NCI-H460 (cell line): ENCODE measurements at places on chromosomes 4 and X. TPM values are rescaled to one million over a fixed set of nuclear protein-coding genes. Genes with fewer than 3 reads are reported as not detected.

The TNIP3 gene
- total RNA-seq: 1.1 and 4.2 TPM in 2 replicates

The RNF128 gene
- 0.12 TPM in 1 of 2 replicates, not detected in the other for total RNA-seq

- DNase-seq: no peak
Measured at GRCh38 chr4:55732864-55733263, 86.7 kb upstream of the EXOC1L start.

DNA sequence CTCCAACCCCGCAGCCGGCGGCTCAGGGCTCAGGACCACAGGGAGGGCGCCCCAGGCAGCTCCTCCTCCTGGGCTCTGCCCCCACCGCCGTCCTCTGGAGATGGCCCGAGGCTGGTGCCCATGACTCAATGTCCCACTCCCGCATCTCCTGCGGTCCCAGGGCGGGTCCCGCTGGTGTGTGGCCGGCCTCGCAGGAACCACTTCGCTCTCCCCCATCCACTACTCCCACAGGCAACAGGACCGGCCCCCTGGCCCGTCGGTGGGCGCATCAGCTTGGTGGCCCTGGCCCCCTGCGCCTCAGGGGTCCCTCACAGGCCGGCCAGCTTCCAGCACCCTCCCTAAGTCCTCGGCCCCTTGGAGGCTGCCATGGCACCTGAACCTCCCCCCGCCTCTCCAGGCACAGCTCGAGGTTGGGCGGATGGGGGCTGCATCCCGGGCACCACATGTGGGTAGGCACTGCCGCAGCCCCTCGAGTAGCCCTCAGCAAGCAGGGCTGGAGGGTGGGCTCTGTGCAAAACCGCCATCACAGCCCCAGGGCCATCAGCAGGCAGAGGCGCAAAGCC is 22.8 kb upstream of the SPON2 start:
- DNase-seq: no peak

DNA sequence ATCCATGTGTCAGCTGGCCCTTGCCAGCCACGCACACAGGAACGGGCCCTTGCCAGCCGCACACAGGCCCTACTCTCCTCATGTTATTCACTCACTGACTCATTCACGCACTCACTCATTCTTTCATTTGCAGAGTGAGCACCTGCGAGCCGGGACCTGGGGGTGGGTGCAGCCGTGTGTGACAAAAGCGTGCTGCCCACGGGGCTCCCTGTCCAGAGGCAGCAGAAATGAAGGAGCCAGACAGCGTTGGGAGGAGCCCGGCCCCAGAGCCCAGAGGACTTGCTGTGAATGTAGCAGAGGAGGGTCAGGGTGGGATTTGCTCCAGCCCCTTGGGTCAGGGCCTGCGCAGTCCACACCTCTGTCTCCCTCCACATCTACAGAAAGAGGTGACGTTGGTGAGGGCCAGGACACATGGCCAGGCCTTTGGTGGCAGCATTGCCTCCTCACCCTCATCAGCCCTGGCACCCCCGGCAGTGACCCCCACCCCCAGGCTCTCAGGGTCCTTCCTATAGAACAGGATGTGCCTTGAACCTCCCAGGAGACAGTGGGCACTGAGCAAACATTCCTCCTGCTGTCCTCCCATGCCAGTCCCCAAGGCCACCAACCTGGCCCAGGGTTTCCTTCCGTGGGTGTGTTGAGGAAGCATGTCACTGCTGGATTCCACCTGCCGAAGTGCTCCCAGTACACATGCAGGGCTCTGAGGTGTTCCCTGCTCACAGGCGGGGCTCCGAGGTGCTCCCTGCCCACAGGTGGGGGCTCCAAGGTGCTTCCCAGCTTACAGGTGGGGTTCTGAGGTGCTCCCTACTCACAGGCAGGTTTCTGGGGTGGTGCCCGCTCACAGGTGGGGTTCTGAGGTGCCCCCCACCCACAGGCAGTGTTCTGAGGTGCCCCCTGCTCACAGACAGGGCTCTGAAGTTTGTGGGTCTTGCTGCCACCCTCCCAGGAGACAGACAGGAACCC is 105.7 kb downstream of the HMX1 start:
- DNase-seq: no peak

DNA sequence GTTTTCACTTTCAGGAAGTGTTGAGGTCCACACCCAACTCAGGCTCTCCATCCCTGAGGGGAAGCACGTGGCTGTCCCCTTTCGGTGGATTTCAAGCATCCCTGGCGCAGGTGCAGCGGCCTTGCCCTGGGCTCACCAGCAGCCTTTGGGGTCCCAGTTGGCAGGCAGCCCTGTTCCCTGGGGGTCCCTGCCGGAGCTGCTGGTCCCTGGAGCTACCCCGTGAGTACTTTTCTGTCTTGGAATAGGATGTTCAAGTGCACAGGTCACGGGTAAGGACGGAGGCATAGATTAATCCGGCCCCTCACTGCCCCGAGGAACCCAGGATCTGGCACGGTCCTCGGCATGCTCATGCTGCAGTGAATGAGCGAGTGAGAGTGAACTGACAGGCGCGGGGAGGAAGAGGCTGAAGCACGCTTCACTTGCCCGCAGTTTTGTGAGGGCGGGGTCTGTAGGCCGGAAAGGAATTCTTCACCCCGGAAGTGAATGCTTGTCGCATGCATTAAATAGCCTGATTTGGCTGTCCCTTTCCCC is 117.2 kb upstream of the FAT1 start:
- DNase-seq: no peak

- no peak for DNase-seq
Measured at GRCh38 chr4:7854697-7855370, 84.8 kb downstream of the AFAP1 start.

- no peak for DNase-seq
Measured at GRCh38 chr4:65805936-65806335, 135.6 kb upstream of the EPHA5 start.

GRCh38 chr4:109164011-109164410 is 138.4 kb downstream of the COL25A1 start:
- no peak for DNase-seq

The COL25A1 gene
- 0.02 TPM in 1 of 2 replicates, not detected in the other for total RNA-seq

GRCh38 chrX:114787061-114787460 is 203.2 kb downstream of the HTR2C start:
- no peak for DNase-seq

DNA sequence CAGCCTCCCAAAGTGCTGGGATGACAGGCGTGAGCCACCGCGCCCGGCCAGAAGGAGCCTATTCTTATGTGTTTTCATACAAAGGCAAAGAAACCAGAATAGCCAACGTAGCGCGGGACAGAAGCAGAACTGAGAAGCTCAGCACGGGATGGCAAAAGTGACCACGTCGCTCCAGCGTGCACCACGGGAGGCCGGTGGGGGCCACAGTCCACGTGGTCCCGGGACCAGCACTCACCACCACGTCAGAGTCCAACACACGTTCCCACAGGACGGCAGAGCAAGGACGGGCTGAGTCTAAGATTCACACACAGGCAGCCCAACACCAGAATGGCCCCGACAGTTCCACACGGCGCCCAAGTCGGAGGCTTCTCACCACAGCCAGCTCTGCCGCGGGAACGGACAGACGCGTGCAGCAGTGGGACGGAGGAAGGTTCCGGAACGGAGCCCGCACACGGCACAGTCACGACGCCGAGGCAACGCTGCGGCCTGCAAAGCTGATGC is 18.8 kb upstream of the GTPBP6 start:
- no peak for DNase-seq

GRCh38 chrX:18406531-18407266 is 18.7 kb upstream of the CDKL5 start:
- no peak for DNase-seq

DNA sequence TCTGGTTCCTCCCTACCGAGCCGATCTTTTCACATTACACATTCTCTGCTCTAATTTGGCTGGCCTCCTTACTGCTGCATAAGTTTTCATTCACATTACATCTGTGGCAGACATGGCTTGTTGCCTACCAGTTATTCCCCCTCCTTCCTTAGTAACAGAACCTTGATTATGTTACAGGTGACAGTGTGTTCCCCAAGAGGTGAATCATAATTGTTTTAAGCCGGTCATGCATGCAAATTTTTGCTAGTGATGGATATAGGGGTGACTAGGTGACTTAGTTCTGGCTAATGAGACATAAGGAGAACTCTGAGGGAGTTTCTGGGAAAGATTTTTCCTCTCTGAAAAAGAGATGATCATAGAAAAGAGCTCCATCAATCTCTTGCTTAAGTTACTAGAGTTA is 8.4 kb upstream of the LAMP2 start:
- no peak for DNase-seq

DNA sequence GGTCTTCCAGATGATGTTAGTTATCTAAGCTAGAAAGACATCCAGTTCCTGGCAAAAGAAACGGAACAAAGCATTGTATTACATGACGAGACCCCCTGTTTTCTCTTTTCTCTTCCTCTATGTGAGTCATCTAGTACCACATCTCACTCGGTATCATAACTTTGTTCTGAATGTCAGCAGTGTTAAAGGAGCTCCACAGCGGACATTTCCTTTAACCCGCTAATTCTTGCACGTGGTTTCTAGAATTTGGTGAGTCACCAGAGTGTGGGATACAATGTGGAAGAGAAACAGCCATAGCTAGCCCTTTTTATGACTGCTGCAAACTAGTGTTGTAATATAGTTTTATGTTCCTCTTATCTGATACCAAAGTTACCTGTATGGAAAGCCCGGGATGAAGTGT is 243.7 kb downstream of the TENM3 start:
- DNase-seq: no peak

GRCh38 chrX:39336671-39337311 is 535.5 kb downstream of the MID1IP1 start:
- DNase-seq: no peak

DNA sequence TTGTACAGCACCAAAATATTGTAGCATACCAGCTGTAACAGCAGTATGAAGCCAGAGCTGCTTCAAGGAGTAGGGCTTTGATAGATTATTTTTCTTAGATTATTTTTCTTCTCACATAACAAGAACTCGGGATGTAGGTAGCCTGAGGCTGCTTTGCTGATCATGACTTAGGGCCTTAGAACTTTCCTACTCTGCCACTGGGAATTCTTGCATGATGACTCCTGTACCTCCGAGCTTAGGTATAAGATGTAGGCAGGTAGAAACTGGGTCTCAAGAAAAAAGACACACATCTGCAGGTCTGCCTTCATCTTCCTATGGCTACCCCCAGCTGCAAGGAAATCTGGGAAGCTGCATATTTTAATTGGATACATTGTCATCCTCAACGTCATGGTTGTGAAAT is 115.9 kb upstream of the PNPLA4 start:
- no peak for DNase-seq

The SLC2A9 gene
- total RNA-seq: not detected in 2 replicates

The PDGFRA gene
- 0.05 TPM in 1 of 2 replicates, not detected in the other for total RNA-seq

DNA sequence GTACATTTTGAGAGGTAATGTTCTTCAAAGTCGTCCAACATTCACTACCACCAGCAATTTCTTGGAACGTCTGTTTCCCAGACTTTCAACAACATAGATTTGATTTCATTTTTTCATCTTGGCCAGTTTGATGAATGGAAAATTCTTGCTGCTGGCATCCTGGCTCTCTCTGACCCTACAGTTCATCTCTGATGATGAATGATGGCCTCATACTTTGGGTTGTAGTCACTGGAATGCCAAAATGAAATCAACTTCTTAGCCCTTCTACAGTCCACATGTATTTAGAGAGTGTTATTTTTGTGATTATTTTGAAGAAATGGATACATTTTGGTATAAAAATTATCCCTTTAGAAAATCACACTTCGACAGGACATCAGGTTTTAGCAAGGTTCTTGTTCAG is 8.8 kb downstream of the CHST7 start:
- DNase-seq: no peak

DNA sequence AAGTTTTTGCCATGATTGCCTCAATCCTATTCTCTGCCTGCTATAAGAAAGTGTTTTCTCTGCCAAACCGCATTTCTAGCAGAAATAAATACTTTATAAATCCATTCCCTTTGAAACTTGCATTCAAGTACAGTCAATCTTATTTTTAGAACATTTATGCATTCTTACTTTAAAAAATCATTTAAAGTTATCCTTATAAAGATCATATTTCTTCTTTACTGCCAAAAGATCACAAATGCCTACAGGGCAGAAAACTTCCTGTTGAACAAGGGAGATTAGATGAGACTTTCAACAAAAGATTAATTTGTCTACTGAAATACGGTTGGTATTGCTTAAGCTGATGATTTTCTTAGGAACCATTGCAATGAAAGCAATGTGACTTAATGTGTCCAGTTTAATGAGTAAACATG is 207.2 kb upstream of the SLIT2 start:
- no peak for DNase-seq

The CCKAR gene
- total RNA-seq: not detected in 2 replicates

DNA sequence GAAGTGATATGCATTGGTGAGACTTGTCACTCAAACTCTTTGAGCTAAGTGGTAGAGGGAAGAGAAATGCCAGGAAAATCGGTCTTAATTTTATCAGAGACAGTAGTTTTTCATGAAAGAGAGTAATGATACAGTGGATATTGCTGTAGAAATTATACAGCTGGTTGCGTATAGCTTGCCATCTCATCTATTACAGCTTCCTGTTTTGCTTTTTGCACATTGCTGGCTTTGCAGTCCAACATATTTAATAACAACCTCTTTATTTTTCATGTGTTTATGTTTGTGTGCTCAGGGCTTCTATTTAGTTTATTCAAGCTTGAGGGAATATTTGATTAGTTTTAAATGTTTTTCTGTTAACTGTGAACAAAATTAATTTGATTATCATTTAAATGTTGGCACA is 11.5 kb downstream of the SMAD1 start:
- DNase-seq: no peak

The GALNT7 gene
- total RNA-seq: 20.6 and 21.6 TPM in 2 replicates

The ABCB7 gene
- total RNA-seq: 35.6 and 35.8 TPM in 2 replicates

The ADAM29 gene
- total RNA-seq: not detected in 2 replicates

GRCh38 chr4:119490335-119490734 is 138.3 kb downstream of the PDE5A start:
- DNase-seq: no peak

- DNase-seq: peak; percentile 41
Measured at GRCh38 chr4:147707892-147708672, 23.8 kb upstream of the ARHGAP10 start.

DNA sequence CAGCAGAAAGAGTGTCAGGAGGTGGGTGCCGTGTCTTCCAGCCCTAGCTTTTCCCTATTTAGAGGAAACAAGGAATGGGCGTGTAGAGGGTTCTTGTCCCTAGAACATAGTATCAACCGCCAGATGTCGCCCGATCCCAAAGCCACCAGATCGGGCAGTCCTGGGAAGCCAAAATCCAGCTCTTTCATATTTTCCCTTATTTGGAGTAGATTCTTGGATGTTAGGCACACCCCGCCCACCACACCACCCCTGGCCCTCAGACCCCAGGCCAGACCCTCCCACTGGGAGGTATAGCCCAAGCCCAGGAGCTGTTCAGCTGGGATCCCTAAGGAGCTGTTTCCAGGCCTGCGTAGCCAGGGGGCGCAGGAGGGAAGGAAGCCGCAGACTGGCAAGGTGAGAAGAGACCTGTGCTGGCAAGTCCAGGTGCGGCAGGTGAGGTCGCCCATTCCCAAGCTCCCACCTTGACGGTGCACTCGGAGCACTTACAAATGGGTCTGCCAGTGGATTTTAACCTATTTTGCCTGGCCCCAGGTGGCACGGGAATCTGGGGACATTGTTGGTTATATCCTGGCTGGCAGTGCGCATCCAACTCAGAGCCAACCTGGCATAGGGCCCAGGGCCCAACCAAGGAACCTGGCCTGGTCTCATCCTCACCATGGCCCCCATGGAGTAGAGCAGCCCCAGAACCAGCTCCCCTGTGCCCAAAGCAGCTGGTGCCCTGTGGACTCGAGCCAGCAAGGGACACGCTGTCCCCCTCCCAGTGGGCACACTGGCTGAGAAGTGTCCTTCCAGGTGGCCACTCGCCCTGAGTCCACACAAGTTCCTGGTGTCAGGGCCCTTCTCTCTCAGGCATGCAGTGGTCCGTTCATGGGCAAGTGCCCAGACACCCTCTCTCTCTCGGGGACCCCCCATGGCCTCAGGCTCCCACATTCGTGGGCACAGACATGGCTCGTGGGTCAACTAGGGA is 811 bp downstream of the FLNA start:
- DNase-seq: peak; percentile 58
